Ureter (tissue), 1 donor: ENCODE measurements at places on chromosomes 11 and 22.

GRCh38 chr22:24437741-24438328 is 10.4 kb downstream of the ADORA2A start:
- DNase-seq, result no peak

DNA sequence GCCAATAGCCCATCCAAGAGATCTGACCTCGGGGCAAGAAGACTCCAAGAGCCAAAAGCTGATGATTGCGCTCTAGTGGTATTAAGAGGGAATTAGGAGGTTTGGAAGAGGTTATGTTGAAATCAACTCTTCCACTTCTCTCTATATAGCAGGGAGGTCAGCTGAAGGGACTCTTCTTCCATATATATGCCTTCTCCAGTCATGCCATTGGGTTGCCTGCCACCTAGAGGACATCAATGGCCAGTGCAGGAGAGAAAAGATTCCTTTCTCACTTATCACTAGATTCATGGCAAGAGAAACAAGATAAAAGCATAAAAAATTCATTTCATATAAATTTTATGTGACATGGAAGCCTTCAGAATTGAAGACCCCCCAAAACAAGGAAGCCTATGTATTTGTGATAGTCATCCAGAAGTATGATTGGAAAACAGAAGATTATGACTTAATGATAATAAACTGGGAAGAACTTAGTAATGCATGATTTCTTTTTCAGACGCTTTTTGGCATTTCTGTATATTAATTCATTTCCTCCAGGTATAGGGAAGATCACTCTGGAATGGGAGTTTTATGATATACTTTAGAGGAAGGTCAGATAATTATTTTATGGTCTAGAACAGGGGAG is 435.1 kb upstream of the DDI1 start:
- DNase-seq, result no peak

DNA sequence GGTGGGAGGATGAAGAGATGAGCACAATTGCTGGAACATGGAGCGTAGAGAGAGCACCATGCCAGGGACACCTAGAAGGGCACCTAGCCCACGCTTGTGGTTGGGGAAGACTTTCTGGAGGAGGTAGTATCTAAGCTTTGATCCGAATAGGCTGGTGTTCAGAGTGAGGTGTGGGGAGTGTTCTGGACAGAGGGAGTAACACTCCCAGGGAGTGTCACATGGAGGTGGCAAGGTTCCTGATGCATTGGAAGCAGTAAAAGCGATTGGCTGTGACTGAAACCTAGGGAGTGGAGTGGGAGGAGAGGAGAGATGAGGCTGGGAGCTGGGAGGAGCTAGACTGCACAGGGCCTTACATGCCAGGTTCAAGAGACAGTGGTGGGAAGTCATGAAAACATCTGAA is 188.0 kb upstream of the NCAM1 start:
- DNase-seq, result no peak

GRCh38 chr11:33935461-33936456 is 43.9 kb upstream of the LMO2 start:
- no peak for DNase-seq

DNA sequence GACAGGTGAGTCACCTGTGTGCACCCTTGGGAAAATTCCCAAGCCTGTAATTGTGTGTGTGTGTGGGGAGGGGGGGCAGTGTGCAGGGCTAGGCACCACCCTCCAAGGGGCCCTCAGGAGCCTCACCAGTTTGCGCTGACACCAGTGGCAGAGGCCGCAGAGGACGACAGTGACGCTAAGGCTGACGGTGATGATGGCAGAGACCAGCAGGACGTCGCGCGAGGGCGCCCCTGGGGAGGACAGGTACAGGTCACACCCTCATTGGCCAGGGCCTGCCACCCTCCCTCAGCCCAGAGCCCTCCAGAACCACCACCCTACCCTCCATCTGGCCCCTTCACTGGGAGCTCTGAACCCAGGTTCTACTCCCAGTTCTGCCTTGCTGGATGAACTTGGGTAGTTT is 24.9 kb downstream of the SYT7 start:
- DNase-seq, result no peak

DNA sequence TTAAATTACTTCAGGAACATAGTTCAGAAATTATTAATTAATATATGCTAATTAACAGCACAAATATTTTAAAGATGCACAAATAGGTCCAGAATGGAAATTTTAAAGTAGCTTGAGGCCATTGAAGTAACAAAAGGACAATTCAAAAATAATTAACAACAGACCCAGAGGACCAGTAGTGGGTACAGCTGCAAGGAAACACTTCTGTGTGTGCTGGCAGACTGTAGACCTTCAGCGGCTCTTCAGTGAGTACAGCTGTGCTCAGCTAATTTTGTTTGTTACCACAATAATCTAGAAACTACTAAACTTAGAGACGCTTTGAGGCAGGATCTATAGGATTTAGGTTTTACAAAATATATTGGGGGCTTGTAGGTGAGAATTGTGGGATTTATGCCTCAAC is 103.8 kb downstream of the GRIA4 start:
- no peak for DNase-seq

GRCh38 chr11:80362563-80363340 is 921.9 kb upstream of the TENM4 start:
- DNase-seq, result no peak

DNA sequence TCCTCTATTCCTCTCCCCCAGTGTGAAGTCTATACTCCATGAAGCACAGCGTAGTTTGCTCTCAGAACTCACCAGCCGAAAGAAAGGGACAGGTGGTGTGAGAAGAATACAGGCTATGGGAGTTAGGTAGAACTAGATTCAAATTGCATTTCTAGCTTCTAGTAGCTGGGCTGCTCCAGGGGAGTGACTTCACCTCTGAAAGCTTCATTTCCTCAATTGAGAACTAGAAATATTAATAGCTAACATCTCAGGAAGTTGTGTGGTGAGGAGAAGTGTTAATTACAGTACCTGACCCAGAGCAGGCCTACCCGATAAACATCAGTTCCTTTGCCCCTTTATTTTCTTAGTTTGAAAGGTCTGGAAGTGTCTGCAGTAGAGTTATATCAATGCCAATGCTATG is 484.7 kb upstream of the TENM4 start:
- DNase-seq, result no peak

- no peak for DNase-seq
Measured at GRCh38 chr11:117453886-117454563, 126.4 kb downstream of the CEP164 start.

DNA sequence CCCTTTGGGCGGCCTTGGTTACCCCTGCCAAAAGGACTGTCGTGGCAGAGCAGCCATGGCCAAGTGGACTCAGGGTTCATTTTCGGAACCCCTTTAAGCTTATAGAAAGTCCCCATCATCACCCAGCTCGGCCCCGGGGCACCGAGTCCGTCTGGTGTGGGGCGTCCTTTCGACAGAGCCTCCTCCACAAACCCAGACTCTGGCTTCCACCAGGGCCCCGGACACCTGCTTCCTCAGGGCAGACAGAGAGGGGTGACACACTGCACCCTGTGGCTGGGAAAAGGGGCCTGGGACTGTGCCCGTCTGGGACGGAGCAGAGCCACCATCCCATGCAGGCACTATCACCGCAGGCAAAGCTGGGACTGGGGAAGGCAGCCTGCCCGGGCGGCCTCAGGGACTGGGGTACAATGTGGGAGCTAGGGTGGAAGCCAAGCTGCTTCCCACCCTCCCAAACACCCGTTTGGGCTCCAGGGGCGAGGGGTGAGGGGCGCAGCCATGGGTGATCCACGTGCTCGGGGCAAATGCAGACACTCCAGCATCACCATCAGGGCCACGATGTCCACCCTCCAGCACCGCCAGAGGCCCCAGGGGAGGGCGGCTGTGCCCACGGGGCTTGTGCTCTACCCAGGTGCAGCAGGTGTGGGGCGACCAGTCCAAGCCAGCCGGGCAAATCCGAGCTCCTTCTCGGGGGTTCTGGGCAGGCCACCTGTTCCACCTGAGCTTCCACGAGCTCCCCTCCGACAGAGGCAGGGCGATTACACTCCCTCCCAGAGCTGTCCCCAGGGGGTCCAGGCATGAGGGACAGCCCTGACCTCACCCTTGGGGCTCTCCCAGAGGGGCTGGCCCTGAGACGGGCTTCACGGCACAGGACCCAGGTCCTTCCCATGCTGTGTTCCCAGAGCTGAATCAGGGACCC is 11.7 kb upstream of the MRPL23 start:
- peak; percentile 37 for DNase-seq

DNA sequence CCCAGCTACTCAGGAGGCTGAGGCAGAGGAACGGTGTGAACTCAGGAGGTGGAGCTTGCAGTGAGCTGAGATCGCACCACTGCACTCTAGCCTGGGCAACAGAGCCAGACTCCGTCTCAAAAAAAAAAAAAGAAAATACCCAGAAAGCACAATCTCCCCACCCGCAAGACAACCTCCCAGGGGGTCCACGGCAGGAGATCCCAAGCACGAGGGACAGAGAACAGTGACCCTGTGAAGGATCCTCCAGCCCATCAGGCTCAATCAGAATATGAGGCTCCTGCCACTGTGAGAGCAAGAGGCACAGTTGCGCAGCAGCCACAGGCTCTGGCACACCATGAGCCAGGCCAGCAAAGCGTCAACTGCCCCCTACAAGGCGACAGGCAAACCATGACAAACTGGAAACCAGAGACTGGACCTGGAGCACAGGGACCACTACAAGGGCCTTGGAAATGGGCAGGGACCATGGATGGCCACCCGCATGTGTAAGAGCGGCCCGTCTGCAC is 164.8 kb upstream of the GRK3 start:
- DNase-seq, result no peak

DNA sequence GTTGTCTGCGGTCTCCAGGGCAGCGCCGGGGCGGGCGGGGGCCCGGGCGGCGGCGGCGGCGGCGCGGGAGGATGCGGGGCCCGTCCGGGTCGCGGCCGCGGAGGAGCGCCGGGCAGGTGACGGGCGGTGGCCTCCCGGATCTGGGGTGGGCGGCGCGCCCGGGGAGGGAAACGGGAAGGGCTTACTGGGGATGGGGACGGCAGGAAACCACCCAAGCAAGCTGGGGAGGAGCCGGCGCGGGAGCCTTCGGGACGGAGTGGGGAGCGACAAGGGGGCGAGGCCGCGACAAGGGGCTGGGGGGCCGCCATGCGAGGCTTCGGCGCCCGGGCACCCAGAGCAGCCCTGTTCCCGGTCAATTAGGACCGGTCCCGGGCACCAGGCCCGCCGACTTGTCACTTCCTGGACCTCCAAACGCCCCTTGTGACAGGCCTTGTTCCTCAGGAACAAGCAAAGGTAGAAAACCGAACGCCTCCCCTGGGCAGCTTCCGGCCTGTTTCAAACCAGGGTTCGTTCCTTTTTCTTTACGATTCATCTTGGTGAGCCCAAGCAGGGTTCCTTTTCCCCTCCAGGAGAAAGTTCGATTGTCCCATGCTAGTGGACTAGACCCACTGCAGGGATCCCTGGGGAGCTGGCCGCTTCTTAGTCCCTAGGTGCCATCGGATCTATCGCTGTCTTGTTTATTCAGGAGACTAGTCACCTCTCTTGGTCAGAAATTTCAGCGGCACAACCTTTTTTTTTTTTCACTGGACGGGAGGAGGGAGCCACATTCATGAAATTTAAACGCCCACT is 492 bp downstream of the JHY start:
- peak; percentile 56 for DNase-seq

GRCh38 chr22:29344137-29344536 is 28.6 kb upstream of the RASL10A start:
- DNase-seq, result peak; percentile 89

GRCh38 chr11:131763193-131763890 is 392.9 kb downstream of the NTM start:
- no peak for DNase-seq

GRCh38 chr11:13098063-13098462 is 88.9 kb downstream of the RASSF10 start:
- DNase-seq, result no peak

- no peak for DNase-seq
Measured at GRCh38 chr11:20844216-20844615, 174.8 kb downstream of the NELL1 start.

DNA sequence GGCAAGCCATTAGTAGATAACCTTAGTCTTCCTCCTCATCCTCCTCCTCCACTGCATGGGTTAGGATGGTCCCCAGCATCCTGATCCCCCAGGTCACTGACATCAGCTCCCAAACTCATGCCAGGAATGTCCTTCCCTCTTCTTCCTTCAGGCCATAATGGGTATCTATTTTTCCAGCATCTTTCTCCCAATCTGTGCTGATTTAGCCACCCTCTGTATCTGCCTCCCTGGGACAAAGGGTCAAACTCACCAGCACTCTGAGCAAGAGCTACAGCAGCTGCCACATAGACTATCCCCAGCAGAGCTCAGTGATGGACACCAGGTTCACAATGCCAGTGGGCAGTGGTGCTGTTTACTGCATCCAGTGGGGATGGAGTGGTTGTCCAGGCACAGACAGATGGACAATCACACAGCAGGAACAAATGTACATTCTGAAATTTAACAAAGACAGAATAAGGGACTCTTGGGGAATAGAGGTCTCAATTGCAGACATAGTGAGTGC is 115.2 kb upstream of the TOP3B start:
- no peak for DNase-seq

DNA sequence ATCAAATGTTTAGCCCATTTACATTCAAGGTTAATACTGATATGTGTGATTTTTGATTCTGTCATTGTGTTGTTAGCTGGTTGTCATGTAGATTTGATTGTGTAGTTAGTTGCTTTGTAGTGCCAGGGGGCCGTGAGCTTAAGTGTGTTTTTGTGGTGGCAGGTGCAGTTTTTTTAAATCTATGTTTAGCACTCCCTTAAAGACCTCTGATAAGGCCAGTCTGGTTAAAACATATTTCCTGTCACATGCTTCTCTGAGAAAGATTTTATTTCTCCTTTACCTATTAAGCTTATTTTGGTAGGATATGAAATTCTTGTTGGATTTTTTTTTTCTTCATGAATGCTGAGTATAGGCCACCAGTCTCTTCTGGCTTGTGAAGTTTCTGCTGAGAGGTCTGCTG is 540.6 kb downstream of the LUZP2 start:
- DNase-seq, result no peak

- DNase-seq, result no peak
Measured at GRCh38 chr11:44246726-44247125, 63.2 kb downstream of the ALX4 start.

DNA sequence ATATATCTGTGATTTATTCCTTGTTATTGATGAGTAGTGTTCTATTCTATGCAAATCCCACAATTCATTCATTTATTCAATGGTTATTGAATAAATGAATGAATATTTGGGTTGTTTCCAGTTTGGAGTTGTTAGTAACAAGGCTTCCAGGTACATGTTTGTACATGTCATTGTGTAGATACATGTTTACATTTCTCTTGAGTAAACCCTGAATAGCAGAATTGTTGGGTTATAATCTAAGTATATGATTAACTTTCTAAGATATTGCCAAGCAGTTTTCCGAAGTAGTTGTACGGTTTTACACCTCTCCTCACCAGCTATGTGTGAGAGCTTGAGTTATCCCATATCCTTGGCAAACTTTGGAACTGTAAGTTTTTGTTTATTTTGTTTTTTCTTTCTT is 18.5 kb upstream of the OR8G1 start:
- DNase-seq, result no peak

DNA sequence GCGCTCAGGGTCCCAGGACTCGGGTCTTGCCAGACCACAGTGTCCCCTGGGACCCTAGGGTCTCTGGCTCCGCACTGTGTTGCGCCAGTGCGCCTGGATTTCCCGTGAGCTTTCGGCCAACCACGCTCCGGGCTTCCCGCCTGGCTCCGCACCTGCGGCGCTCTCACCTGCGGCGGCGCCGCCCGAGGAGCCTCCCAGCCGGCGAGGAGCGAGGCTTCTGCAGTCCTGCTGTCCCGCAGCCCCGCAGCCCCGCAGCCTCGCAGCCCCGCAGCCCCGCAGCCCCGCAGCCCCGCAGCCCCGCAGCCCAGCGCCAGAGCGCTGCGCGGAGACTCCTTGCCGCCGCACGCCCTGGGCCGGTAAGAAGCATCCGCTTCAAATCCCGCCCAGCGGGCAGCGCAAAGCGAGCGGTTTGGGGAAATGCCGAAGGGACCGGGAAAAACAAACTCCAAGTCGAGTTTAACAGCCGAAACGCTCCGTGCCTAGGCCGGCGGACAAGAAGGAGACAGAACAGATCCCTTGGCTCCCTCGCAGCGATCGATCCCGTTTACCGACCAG is 939 bp downstream of the ALX4 start:
- DNase-seq, result no peak
